ENCODE measurements at places on chromosomes 4 and X.

DNA sequence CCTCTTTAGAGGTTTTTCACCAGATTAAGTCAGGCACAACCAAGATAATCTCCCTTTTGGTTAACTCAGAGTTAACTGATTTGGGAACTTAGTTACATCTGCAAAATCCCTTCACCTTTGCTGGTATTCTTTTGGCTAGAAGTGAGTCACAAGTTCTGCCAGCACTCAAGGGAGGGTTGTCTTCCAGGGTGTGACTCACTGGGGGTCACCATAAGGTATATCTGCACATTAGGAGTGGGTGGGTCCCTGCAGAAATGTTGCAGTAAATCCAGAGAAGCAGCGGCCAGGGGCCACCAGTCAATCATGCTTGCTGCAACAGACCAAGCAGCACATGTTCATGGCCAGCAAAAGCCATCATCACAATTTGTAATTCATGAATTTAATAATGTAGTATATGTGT lies 59.8 kb upstream of the MAML3 start:
- DNase-seq, result no peak

DNA sequence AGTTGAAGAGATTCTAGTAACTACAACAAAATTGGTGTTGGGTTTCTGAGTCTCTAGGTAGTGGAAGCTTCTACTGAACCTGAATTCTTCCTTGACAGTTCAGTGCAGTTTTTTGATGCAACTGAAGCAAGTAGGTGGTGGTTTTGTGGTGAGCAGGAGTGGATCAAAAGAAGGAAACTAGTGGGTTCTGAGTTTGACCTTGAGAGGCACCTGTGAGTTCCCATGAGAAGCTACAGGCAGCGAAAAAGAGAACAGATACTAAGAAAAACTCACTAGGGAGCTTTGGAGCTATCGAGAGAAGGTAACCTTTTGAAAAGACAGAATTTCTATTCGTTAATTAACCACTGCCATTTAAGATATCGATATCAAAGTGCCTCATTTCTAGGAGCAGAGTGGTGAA lies 145.2 kb downstream of the PDHA2 start:
- no peak for DNase-seq

- DNase-seq, result peak; percentile 72
Observed at GRCh38 chr4:140884431-140885058, 128.4 kb upstream of the TBC1D9 start.

- peak; percentile 55 for DNase-seq
Observed at GRCh38 chr4:25702848-25703247, 47.2 kb downstream of the SLC34A2 start.

- DNase-seq, result no peak
Observed at GRCh38 chr4:137635601-137636000, 103.3 kb upstream of the PCDH18 start.

DNA sequence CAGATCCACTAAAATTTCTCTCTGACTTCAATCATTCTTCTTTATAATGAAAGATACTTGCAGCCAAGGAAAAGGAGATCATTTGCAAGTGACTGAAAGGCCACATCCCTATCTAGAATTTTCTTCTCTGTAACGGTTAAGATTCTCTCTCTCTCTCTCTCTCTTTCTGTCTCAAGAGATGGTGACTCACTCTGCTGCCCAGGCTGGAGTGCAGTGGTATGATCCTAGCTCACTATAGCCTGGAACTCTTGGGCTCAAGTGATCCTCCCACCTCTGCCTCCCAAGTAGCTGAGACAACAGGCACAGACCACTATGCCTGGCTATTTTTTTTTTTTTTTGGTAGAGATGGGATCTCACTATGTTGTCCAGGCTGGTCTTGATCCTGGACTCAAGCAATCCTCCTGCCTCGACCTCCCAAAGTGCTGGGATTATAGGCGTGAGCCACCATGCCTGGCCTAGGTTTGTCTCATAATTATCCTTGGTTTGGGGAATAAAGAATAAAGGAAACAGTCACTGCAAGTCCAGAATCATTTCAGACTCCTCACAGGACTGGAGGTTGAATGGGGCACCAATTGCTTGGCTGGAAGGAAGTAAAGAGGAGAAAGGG lies 33.3 kb upstream of the GALNT7 start:
- DNase-seq, result peak; percentile 37

GRCh38 chr4:26958925-26959653 lies 98.4 kb downstream of the STIM2 start:
- no peak for DNase-seq

DNA sequence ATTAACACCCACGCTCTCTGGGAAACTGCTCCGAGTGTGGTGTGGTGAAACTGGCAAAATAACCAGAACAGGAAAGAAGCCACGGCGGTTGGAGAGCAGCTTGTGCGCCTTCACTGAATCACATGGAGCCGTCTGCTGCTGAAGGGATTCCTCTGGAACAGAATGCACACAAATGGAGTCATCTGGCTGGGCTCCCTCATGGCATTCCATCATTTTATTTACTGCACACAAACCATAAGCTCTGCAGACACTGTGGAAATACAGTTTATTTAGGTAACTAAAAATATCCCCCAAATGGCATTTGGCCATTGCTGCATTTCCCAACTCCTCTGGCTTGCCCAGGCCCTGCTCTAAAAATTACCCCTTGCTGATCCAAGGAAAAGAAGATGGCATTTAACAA lies 187.0 kb upstream of the S100G start:
- peak; percentile 44 for DNase-seq

- DNase-seq, result peak; percentile 57
Observed at GRCh38 chrX:19017271-19017670, 33.4 kb upstream of the PHKA2 start.

DNA sequence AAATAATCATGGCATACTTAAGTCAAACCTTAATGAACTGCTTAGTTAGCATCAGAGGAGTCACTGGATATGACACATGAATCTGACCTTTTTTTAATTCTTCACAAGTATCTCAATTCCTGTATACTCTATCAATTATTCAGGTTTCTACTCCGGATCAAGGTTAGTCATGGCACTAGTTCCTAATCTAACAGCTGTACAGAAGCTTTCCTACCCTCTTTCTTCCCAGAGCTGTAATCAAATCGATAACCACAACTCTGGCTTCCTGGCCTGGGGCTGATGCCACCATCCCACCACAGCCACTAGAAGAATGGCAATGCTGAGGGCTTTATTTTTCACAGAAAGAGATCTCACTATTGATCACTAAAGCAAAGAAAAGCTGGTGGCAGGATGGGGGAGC lies 718.5 kb downstream of the SMARCA1 start:
- no peak for DNase-seq

GRCh38 chrX:151912780-151913179 lies at the start of gene MAGEA4:
Gene MAGEA4 (plus strand): TSS chrX:151912889. CDS start chrX:151923665, 10,776 bp downstream.
- DNase-seq, result no peak

GRCh38 chr4:80215449-80216052 lies 18.2 kb downstream of the PRDM8 start:
- DNase-seq, result peak; percentile 13

GRCh38 chr4:101441446-101441845 lies 94.1 kb upstream of the PPP3CA start:
- no peak for DNase-seq

DNA sequence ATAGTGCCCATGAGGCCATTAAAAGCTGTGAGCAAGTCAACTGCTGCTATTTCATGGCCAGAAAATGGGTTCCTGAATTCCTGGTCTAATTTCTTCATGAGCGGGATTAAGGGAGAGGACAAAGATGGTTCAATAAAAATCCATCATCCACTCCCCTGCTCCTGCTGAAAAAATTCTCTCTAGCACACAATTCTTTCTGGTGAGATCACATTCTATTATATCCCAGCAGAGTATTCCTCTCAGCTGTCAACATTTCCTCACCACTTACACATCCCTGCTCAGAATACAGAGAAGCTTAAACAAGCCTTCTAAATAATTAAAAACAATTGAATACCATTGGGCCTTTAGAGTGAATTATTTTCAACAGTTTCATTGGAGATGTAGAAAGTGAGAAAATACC lies 9.5 kb downstream of the CT47C1 start:
- no peak for DNase-seq

DNA sequence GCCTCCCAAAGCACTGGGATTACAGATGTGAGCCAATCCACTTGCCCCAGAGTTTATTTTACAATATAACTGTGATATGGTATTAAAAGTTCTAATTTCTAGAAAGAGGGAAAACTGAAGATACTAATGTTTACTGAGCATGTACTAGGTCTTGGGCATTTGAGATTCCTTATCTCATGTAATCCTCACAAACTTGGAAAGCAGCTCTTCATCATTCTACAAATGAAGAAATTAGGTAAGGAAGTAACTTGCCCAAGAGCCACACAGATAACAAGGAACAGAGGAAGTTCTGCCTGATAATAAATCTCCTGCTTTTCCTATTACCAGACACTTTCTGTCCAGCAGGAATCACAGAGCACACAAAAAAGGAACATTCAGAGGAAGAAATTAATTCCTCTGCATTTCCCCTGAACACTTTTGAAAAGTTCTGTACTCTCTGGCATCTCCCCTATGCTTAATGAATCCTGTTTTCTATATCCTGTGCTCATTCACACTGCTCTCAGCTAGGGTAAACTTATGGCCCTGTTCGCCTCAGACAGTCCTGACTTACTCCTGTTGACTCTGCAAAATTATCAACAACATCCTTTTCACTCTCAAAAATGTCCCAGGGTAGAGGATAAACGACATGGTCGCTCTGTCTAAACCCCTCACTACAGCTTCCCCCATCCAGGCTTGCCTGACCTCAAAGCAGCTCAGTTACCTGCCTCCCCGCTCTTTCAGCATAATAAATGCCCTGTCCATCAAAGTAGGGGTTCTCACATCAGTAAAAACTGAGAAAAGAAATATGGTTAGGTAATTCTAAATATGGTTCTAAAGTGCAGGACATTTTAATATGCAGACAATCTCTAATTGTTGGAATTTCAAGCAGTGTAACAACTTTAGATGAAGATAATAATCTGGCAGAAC lies 13.6 kb downstream of the SH3RF1 start:
- no peak for DNase-seq

GRCh38 chr4:111986095-111986494 lies 159.2 kb upstream of the FAM241A start:
- no peak for DNase-seq

DNA sequence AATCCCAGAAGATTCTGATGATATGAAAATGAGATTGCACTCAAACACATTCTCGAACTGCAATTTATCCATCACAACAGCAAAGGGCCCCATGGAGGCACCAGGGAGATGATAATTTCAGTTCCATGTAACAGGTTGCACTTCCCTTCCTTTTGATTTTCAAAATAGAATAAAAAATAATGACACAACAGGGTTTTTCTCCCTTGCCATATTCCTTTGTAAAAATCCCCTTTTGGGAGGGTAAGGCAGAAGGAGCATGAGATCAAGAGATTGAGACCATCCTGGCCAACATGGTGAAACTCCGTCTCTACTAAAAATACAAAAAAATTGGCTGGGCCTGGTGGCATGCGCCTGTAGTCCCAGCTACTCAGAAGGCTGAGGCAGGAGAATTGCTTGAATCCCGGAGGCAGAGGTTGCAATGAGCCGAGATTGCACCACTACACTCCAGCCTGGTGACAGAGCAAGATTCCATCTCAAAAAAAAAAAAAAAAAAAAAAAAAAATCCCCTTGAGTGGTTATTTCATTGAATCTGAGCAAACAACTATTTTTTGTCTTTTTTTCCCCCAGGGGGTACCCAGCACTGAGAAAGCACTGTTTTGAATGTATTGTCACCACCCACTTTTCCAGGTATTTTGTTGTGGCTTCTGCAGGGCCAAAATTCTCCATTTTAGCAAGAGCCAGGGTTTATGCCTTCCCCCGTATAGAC lies 26.7 kb downstream of the TBC1D9 start:
- no peak for DNase-seq

DNA sequence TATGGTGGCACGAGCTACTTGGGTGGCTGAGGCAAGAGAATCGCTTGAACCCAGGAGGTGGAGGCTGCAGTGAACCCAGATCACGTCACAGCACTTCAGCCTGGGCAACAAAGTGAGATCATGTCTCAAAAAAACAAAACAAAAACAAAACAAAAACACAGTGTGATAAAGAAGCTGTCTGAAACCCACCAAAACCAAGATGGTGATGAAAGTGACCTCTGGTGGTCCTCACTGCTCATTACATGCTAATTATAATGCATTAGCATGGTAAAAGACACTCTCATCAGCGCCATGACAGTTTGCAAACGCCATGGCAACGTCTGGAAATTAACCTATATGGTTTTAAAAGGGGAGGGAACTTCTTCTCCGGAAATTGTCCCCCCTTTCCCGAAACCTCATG lies 29.4 kb upstream of the OPHN1 start:
- peak; percentile 51 for DNase-seq

GRCh38 chr4:139774759-139775487 lies 109.3 kb downstream of the MGST2 start:
- DNase-seq, result no peak

- no peak for DNase-seq
Observed at GRCh38 chrX:69287095-69287494, 121.8 kb upstream of the PJA1 start.

- DNase-seq, result no peak
Observed at GRCh38 chr4:72374159-72374558, 194.9 kb downstream of the ADAMTS3 start.

DNA sequence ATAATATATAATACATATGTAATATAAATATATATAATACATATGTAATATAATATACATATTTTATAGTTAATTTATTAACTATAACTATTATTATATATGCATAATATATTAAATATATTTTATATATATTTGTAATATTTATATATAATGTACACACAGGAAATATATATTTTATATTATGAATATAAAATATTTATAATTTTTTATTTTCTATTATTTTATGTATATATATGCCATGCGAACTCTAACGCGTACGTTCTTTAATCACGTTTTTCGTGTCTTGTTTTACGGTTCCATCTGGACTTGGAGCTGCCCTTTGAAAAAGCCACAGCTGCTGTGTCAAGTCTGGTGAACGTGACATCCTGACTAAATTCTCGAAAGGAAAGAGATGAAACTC lies 332.1 kb downstream of the ASMT start:
- DNase-seq, result no peak

GRCh38 chr4:168514249-168514852 lies 17.5 kb downstream of the PALLD start:
- peak; percentile 34 for DNase-seq

DNA sequence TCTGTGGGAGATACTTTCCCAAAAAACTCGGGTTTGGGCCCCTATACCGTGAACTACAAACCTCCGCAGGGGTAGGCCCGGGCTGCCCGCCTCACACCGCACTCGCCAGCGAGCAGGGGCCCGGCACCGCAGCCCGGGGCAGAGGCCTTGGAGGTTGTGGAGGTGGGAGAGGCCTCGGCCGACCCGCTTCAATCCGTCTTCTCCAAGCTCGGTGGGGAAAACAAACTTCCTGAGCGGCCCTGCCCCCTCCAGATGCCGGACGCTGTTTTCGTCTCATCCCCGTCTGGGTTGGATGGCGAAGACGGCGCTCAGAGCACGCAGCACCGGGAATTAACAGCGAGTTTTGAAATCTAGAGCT lies 442 bp upstream of the MCUB start:
- no peak for DNase-seq

DNA sequence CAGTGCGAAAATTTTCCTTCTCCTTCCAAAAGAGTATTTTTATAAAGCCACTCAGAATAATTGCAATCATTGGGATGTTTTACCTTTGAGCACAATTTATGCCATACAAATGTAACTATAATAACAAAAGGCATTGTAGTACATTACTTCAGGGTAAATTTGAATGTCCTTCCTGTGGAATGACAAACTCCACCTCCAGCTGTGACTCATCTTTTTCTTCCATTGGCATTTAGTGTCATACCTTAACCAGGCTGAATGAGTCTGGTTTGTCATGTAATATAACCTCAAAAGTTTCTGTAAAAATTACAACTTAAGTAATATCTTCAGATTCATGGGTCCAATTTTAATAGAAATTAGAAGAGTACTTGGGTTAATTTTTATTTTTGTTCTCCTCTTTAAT lies 93.3 kb downstream of the TMEM47 start:
- peak; percentile 32 for DNase-seq

Data from A172 (cell line).